ELR (cell line): ENCODE measurements at places on chromosomes 13 and 19.

DNA sequence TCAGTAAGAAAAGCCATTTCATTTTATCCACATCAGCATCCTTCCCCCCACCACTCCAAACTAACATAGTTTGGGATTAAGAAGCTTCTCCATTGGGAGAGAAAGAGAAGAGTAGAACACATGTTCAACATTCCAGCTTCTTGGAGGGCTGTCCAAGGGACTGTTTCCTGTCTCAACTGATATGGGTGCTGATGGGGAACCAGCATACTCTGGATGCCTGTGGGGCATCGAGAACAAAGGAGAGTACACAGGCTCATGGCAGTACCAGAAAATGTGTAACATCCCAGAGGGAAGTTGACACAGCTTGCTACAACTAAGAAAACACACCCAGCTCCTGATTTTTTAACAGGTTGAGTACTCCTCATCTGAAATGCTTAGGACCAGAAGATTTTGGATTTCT lies 24.7 kb downstream of the SUCLA2 start:
- no peak for DNase-seq

GRCh38 chr13:108786456-108787200 lies 157.2 kb downstream of the MYO16 start:
- no peak for DNase-seq

- no peak for DNase-seq
Measured at GRCh38 chr13:75505327-75505726, 23.4 kb upstream of the TBC1D4 start.

GRCh38 chr19:5234412-5234811 lies 106.2 kb downstream of the PTPRS start:
- no peak for DNase-seq

- DNase-seq, result peak; percentile 35
Measured at GRCh38 chr19:3642987-3643673, 16.5 kb upstream of the CACTIN start.

GRCh38 chr19:58518256-58519086 lies 1.1 kb downstream of the ZBTB45 start:
- peak; percentile 5 for DNase-seq

DNA sequence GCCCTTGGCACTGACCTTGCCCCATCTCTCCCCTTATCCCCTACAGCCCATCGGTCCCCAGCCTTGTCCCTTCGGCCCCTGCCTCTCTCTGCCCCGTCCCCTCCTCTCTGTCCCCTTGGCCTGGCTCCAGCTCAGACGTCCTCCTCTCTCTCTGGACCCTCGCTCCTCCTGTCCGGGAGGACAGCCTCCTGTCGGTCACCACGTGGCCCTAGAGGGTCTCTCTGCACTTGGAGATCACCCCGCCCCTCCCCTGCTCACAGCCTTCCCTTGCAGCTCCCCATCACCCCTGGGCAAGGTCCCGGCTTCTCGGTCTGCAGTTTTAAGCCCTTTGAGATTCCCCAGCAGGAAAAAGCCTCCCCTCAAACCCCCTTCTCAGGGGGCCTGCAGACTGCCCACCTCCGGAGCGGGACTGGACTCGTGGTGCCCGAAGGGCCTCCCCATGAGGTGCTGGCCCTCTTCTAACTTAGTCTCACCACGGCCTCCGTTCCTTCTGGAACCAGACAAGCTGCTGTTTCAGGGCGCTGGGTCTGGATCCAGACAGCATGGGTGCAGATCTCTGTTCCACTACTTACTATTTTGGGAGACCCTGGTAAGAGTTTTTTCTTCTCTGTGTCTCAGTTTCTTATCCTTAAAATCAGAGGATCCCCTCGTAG lies 3.3 kb upstream of the KLK15 start:
- DNase-seq, result no peak

DNA sequence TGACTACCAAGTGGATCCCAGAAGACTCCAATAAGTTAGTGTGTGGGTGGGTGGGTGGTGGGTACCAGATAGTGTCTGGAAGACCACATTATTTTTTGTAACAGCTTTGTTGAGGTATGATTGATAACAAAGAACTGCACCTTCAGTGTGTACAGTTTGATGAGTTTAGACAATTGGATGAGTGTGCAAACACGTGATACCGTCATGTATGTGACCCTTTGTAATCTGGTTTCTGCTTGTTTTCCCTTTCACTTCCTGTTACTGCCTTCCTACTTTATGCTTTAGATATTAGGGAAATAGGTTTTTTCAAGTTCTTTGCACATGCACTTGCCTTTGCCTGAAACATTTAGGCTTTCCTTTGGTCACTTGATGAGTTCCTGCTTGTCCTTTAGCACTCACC lies 8.5 kb downstream of the RPL21 start:
- peak; percentile 30 for DNase-seq

DNA sequence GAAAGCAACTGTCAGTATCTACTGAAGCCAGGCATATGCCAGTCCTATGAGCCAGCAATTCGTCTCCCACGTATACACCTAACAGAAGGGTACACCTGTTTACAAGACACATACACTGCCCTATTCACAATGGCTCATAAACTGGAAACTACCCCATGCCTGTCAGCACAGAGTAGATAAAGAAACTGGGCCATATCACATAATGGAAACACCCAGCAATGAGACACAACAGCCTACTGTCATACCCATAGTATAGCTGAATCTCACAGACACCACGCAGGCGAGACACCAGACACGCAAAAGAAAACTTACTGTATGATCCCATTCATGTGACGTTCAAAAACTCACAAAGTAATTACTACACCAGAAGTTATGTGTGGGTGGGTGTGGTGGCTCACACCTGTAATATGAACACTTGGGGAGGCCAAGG lies 15.7 kb downstream of the NOSIP start:
- DNase-seq, result no peak

- no peak for DNase-seq
Measured at GRCh38 chr13:21901336-21901735, 230.5 kb downstream of the FGF9 start.

GRCh38 chr13:39770221-39771090 lies 115.0 kb downstream of the COG6 start:
- no peak for DNase-seq

GRCh38 chr13:42384265-42384664 lies 112.3 kb downstream of the AKAP11 start:
- DNase-seq, result no peak

- peak; percentile 91 for DNase-seq
Measured at GRCh38 chr19:7799640-7800355, 30.2 kb upstream of the EVI5L start.
